Activated CD4-positive, alpha-beta T cell treated with anti-CD3 and anti-CD28 coated beads, Interleukin-2, amount 10 ng/mL, durations not matched to agents 7 days and 5 days (primary cell): ENCODE measurements at places on chromosomes 11 and 22. TPM values are rescaled to one million over a fixed set of nuclear protein-coding genes. Genes with fewer than 3 reads are reported as not detected.

The SLC25A18 gene
- total RNA-seq, result not detected

The ANKRD49 gene
- 30.3 TPM for total RNA-seq

DNA sequence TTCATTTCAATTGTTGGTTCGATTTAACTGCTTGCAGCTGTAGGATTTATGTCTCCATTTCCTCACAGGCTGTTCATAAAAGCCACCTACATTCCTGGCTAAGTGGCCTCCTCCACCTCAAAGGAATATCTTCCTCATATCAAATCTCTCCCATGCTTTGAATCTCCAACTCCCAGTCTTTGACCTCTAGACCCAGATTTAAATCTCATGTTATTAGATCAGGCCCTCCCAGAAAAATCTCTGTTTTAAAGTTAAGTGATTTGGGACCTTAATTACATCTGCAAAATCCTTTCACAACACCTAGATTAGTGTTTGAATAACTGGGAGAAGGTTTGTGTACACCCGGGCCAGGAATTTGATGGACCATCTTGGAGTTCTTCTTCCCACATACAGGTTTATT, 33.9 kb upstream of the POLA2 start:
- H3K27ac ChIP-seq, result no peak overlapping the region
- no peak overlapping the region for H3K4me3 ChIP-seq
- no peaks in the 10 kb centered on the region for H3K36me3 ChIP-seq
- no peak for DNase-seq
- H3K27me3 ChIP-seq, result peaks cover 22% of the 10 kb centered on the region

DNA sequence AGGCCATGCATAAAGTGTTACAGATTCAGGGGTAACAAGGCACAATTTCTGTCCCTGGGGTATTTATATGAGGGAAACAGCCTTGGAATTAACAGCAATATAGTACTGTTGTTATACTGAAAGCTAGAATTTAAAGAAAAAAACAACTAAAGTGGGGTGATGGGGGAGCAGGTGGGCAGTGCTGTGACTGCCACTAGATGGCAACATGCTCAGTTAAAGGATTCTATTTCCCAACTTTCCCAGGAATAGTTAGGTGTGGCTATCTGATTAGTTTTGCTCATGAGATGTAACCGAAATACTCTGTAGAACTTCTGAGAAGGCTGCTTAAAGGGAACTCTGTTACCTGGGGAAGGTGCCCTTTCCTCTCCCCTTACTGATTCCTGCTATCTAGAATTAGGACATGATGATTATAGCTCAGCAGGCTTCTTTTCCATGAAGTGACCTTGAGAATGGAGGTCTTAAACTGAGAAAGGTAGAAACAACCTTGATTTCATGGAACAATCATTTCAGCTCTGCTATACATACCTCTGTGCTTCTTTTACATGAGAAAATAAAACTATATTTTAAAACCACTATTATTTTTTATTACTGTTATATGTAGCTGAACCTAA, 102.6 kb downstream of the RELT start:
- H3K4me1 ChIP-seq, result no peaks in the 10 kb centered on the region
- H3K27ac ChIP-seq, result no peak overlapping the region
- no peak overlapping the region for H3K4me3 ChIP-seq

The GPHA2 gene
- total RNA-seq, result not detected

DNA sequence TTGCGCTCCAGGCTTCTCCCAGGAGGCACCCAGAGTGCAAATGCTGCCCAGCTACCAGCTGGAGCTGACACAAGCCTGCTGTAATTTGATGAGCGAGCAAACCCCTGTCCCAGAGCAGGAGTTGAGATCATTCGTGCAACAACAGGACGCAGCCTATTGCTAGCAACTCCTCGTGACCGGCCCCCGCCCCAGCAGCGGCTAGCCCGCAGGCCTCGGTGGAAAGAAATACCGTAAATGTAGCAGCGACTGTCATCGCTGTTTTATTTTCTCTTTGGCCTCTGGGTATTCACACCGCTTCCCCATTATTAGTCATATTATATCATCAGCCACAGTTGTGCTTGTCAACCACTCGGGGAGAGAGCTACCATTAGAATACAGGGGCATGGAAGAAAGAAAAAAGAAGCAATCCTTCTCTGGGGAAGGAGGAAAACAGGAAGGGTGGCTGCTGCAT, 59.2 kb upstream of the ATXN10 start:
- peak overlapping the region; percentile 31 for H3K4me3 ChIP-seq
- peaks cover 4% of the 10 kb centered on the region for H3K27me3 ChIP-seq
- H3K4me1 ChIP-seq, result peaks cover 21% of the 10 kb centered on the region
- peak overlapping the region; percentile 89 for H3K27ac ChIP-seq

The HBG2 gene
- total RNA-seq, result not detected

GRCh38 chr11:78295347-78295746, 106.6 kb downstream of the USP35 start:
- no peak for DNase-seq
- H3K36me3 ChIP-seq, result peaks cover 41% of the 10 kb centered on the region
- H3K27me3 ChIP-seq, result no peaks in the 10 kb centered on the region
- no peak overlapping the region for H3K4me3 ChIP-seq

DNA sequence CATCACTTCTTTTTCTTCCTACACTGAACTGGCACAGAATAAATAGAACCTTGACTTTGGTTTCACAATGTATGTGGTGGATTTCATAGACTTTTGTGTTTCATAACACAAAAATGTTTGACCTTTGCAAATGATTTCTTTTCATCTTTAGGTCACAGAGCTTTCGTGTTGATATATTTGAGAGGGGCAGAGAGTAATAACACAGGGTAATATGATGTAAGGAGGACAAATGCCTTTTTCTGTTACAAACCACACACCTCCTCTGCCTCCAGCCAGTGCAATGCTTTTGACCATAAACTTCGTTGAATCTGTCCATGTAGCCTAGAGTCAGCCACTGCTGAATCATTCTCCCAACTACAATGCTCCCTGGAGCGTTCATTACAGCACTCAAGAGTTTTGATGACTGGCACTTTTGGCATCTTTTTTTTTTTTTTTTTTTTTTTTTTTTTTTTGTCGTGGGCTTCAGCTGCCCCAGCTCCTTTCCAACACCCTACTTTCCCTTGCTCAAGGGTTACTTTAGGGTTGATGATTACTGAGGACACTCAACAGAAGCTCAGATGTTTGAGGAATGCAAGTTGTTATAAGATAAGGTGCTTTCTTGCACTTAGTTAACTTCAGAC, 11.4 kb upstream of the CAT start:
- DNase-seq, result no peak
- H3K27me3 ChIP-seq, result peaks cover 24% of the 10 kb centered on the region
- no peak overlapping the region for H3K4me3 ChIP-seq
- no peak overlapping the region for H3K27ac ChIP-seq

DNA sequence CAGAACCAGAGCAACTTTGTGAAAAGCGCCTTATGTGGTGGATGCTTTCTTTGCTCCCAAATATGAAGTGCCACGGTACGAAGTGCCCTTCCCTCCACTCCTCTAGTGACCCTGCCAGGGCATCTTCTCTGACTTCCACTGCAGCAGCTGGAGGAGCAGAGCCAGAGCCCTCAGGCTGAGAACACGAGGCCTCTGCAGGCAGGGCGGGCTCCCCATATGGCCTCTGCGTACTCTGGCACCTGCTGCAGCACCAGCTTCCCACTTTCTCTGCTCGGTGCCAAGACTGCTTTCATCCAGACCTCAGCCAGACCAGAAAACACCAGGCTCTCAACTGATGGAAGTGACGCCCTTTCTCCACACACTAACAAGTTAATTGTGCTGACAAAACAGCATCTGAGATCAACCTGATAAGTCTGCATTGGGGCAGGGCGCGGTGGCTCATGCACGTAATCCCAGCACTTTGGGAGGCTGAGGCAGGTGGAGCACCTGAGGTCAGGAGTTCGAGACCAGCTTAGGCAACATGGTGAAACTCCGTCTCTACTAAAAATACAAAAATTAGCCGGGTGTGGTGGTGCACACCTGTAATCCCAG, 12.8 kb downstream of the UFD1 start:
- H3K4me3 ChIP-seq, result no peak overlapping the region
- H3K27ac ChIP-seq, result no peak overlapping the region
- no peak for DNase-seq
- peaks cover 8% of the 10 kb centered on the region for H3K4me1 ChIP-seq

DNA sequence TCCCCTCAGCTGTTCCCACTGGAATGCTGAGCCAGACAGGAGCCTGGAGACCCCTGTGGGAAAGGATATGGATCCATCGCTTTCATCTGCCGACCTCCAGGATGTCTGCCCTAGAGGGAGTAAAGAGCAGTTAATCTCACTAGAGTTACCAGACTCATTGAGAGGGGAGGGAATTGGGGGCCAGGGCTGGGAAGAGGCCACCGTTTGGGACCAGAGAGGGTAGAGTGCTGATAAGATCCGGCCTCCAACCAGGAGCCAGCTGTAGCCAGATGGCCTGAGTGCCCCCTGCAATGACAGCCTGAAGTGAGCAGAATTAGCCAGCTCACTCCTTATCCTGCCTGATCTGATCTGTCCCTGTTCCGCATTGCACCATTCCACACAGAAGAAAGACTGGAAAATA, 3.7 kb upstream of the APLNR start:
- peaks cover 23% of the 10 kb centered on the region for H3K27me3 ChIP-seq
- H3K4me3 ChIP-seq, result no peak overlapping the region
- no peak overlapping the region for H3K27ac ChIP-seq
- DNase-seq, result no peak

DNA sequence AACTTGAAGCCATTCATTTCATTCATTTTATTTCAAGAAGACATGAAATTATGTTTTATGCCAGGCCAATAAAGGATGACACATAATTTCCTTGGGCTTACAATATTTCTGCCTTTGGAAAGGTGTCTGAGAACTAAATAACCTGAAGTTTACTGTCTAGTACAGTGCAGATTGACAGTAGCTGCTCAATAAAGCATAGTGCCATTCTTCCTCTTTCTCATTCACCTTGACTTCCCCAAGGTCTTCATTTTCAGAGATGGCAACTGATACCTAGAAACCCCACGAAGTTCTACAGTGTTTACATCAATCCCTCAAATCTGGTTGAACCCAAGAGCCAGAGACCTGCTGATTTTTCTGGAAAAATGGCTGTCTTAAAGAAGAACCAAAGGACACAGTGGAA, 144.3 kb upstream of the SYN3 start:
- H3K27me3 ChIP-seq, result peaks cover 4% of the 10 kb centered on the region
- no peak for DNase-seq
- H3K36me3 ChIP-seq, result no peaks in the 10 kb centered on the region
- no peaks in the 10 kb centered on the region for H3K4me1 ChIP-seq
- no peak overlapping the region for H3K4me3 ChIP-seq

The NR1H3 gene
- 10.0 TPM for total RNA-seq

DNA sequence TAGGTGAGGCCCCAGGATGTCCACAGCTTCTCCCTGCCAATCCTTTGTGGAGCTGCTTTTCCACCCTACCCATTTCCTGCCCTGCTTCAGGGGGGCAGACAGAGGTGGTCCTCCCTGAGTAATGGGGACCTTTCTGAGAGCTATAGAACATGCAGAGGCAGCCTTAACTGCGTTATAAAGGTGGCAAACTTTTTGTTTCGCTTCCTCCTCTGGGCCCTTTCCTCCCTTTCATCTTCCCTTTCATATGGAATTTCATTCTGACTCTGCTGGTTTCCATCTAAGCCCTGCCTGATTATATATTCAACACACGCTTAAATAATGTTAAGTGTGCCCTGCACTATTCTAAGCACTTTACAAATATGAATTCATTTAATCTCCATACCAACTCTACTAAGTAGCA, 169.3 kb upstream of the E2F8 start:
- H3K4me1 ChIP-seq, result no peaks in the 10 kb centered on the region
- peaks cover 18% of the 10 kb centered on the region for H3K27me3 ChIP-seq
- H3K4me3 ChIP-seq, result no peak overlapping the region
- no peaks in the 10 kb centered on the region for H3K36me3 ChIP-seq
- H3K27ac ChIP-seq, result no peak overlapping the region
- no peak for DNase-seq

- H3K27ac ChIP-seq, result no peak overlapping the region
- H3K4me1 ChIP-seq, result no peaks in the 10 kb centered on the region
- DNase-seq, result no peak
- H3K4me3 ChIP-seq, result no peak overlapping the region
These were observed 22.9 kb downstream of the TNKS1BP1 start for GRCh38 chr11:57301711-57302423.

DNA sequence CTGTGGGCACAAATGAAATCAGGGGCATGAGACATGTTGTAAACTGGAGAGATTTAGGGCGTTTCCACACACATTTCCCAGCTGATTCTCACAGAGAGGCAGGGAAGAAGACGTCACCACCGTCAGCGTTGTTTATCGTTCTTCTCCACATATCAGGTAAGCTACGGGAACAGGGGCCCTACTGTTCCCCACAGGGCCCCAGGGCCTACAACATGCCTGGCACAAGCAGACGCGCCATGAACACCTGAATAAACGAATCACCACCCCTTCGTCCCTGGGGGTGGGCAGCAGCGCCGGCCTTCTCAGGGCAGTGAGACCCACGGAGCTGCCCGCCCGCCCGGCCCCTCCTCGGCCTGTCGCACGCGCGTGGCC, 342 bp downstream of the EFCAB6 start:
- peaks cover 29% of the 10 kb centered on the region for H3K4me1 ChIP-seq
- peak overlapping the region; percentile 92 for H3K4me3 ChIP-seq
- peaks cover 7% of the 10 kb centered on the region for H3K36me3 ChIP-seq
- peak overlapping the region; percentile 91 for H3K27ac ChIP-seq
- peaks cover 3% of the 10 kb centered on the region for H3K27me3 ChIP-seq

DNA sequence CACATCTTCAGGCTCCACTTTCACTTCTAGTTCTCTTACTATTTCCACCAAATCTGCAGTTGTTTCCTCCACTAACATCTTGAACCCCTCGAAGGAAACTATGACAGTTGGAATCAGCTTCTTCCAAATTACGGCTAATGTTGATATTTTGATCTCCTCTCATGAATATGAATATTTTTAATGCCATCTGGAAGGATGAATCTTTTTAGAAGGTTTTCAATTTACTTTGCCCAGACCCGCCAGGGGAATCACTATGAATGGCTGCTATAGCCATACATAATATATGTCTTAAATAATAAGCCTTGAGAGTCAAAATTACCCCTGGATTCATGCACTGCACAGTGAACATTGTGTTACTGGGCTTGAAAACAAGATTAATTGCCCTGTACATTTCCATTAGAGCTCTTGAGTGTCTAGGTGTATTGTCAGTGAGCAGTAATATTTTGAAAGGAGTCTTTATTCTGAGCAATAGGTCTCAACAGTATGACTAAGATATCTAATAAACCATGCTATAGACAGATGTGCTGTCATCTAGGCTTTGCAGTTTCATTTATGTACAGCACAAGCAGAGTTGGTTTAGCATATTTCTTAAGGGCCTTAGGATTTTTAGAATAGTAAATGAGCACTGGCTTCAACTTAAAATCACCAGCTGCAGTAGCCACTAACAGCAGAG, 48.3 kb upstream of the LRRC55 start:
- peaks cover 2% of the 10 kb centered on the region for H3K27me3 ChIP-seq
- no peaks in the 10 kb centered on the region for H3K36me3 ChIP-seq
- no peak overlapping the region for H3K4me3 ChIP-seq
- H3K4me1 ChIP-seq, result no peaks in the 10 kb centered on the region
- no peak for DNase-seq
- no peak overlapping the region for H3K27ac ChIP-seq
